ENCODE measurements at places on chromosomes 1 and 21.

DNA sequence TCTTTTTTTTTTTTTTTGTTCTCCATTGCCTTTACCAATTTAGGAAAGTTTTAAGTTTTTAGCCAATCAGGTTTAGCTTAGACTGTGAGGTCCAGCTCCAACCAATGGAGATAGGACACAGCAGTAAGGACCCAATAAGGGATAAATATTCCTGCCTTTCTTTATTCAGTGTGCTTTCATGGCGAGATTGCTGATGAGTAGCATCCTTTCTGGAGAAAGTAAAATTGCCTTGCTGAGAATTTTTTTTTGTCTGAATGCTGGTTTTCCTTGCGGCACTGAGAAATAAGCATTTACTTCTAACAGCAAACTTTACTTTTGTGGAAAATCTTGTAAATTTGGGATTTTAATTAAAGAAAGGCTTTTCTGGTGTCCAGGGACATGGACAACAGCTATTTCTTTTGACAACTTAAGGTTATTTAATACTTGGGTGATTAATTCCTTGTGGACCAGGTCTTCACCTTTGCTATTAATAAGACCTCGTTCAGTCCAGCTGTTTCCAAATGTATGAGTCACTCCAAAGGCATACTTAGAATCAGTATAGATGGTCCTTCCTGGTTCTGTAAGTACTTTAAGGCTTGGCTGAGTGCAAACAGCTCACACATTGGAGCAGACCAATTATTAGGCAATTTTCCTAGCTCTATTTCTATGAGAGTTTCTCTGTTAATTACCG is 54.1 kb downstream of the SERINC2 start:
- DNase-seq: no peak

GRCh38 chr1:223466151-223466550 is 72.9 kb downstream of the CCDC185 start:
- no peak for DNase-seq

- DNase-seq: no peak
Measured at GRCh38 chr1:47843059-47843458, 154.1 kb downstream of the TRABD2B start.

DNA sequence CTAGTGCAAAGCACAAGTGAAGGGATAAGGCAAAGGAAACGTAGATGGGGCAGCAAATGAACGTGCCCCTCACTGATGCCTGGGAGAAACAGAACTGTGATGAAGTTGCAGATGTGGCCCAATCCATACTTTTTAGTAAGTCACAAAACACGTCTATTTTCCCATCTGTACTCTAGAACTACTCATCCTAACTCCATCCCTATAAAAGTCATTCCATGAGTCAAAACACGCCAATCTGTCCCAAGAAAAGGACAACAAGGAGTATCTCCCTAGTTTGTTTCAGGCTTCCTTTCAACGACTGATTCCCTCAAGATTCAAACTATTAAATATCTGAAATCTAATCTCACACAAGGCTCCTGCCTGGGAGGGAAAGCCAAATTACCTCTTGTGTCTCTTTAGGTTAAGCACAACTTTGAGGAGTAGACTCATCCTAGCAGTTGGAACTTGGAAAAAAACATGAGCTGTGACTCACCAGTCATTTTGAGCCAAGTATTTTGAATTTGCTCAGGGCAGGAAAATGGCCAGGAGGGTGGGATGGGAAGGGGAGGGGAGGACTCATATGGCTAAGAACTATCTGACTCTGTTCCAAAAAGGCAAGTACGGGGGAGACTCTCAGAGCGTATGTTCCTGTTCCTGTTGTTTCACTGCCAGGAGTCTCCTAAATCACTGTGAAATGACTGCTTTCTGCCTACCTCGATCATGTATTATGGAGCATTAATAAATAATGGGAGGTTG is 214.5 kb upstream of the CAMK1G start:
- no peak for DNase-seq

DNA sequence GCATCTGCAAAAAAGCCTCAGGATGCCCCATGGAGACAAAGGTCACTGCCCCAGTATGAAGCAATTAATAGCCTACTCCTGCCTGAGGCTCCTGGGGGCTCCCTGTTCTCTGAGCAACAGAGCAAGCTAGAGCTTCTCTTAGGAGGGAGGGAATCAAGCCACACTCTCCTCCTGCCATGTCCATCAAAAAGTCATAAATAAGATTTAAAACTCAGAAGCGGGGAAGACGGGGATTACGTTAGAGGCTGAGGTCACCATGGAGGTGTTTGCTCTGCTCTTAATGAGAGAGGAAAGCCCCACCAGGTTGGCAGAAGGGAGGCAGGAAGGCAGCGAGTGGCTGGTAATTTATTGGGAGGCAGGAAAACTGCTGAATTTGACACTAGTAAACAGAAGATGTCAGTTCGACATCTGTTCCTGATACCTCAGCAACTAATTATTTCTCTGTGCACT is 98.4 kb upstream of the TNR start:
- no peak for DNase-seq

DNA sequence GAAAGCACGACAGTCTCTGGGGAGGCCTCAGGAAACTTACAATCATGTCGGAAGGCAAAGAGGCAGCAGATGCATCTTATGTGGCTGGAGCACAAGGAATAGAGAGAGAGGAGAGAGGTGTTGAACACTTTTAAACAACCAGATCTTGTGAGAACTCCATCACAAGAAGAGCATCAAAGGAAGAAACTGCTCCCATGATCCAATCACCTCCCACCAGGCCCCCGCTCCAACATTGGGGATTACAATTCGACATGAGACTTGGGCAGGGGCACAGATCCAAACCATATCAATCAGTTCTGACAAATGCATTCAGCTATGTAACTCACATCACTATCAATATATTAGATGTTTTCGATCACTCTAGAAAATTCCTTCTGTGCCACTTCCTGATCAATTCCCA is 37.6 kb downstream of the ETS2 start:
- DNase-seq: no peak

DNA sequence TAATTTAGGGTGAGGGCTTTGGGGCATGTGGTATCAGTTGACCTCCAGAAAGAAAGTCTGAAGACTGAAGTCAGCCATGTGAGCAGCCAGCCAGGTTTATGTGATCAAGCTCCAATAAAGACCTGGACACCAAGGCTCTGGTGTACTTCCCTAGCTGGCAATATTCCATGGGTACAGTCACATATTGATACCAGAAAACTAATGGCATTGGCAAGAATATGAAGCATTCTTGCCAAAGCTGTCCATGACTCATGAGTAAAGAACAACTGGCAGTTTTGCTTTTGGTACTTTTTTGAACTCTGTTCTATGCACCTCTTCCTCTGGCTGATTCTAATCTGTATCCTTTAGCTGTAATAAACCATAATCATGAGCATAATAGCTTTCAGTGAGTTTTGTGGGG is 415.3 kb upstream of the CAMK1G start:
- no peak for DNase-seq

GRCh38 chr21:43976661-43977060 is 35.4 kb upstream of the TRAPPC10 start:
- DNase-seq: no peak

GRCh38 chr1:206449565-206449964 is 20.7 kb upstream of the IKBKE start:
- no peak for DNase-seq

DNA sequence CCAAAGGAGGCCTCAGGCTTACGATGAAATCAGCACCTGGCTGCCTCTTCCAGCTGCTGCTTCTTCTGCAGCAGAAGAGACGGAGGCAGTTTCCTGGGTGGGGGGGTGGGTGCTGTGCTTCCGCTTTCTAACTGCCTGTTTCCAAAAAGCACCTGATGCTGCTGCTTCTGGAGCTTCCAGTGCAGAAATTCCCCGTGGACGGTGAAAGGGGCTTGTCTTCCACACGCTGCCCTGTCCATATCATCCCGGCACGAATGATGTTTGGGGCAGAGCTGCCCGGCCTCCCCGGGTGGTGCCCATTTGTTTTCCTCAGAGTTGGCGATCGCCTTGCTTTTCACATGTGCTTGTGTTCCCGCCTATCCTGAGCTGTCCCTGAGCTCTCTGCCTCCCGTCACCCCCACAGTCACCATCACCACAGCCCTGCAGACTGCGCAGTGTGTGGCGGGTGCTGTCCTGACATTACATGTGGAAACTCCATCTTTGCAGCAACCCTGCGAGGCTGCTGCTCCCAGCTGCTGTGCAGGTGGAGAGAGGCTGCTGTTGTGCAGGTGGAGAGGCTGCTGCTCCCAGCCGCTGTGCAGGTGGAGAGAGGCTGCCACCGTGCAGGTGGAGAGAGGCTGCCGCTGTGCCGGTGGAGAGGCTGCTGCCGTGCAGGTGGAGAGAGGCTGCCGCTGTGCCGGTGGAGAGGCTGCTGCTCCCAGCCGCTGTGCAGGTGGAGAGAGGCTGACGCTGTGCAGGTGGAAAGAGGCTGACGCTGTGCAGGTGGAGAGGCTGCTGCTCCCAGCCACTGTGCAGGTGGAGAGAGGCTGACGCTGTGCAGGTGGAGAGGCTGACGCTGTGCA is 1.8 kb downstream of the TTLL10 start:
- DNase-seq: no peak

DNA sequence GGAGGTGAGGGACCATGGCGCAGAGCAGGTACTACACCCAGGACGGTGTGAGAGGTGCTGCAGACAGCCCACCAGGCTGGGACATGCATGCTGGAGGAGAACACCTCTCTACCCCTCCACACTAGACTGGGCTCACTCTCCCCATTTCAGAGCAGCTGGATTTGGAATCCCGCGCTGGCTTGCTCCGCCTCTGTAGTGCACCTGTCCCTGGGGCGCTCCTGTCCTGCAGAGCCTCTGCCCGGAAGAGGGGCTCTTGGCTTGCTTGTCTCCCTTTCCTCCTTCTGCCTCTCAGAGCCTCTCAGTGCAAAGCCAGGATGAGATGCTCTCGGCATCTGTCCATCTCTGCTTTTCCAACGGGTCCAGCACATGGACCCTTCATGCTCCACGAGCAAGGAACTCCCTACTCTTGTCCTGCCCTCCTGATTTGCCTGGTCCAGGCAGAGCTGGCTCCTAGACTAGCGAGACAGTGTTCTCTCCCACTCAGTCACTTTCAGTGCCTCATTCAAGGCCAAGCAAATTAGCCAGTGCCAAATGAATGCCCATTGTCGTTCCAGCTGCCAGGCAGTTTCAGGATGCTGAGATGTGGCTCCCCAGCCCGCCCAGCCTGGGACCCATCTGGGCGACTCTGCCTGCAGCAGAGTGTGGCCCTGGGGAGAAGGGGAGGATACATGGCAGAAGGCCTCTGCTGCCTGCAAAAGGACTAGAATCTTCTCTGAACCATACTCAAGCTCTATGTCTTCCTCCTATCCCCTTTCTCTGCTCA is 33.7 kb downstream of the CDCA8 start:
- no peak for DNase-seq

DNA sequence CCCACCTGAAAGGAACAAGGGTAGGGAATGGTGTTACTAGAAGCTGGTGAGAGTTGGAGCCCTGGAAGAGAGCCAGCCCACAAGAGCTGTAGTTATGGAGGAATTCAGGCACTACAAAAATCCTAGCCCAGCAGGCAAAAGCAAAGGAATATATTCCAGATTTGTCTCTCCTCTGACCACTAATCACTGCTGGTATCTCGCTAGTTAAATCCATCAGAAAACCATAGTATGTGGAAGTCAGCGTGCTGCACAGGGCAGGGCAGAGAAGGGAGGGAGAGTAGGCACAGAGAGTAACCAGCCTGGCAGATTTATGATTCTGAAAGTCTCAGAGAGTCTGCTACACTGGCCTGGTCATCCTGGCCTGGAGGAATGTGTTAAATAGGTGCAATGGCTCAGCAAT is 88.6 kb downstream of the SELENOF start:
- DNase-seq: no peak

DNA sequence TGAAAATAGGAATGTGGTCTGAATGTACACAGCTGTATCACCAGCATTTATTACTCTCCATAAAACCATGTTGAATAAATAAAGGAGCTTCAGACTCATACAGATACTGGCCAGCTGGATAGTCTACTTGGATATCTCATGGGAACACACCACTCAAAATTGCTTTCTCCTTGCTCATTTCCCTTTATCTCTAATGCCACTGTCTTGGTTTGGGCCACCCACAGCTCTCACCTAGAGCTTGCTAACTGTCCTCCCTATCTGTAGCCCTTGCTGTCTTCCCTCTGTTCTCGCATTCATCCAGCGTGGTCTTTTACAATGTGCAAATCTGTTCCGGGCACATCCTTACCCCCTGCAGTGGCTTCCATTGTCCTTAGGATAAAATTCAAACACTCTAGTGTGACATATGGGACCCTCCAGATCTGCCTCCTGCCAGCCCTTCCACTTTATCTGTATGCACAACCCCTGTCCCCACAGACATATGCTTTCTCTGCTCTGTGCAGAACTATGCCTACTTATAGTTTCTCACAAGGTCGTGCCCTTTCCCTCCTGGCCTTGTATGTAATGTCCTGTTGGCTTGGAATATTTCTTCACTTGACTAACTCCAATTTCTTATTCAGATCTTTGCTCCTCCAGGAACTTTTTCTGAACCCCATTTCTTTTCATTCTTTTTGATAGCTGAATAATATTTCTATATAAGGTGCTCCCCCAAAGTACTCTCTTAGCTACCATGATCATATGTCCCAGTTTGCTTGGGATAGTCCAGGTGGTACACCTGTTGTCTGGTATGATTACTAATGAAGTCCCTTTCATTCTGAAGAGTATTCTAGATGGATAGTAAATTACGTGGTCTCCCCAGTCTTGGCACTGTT is 2.9 kb downstream of the FLVCR1 start:
- no peak for DNase-seq

DNA sequence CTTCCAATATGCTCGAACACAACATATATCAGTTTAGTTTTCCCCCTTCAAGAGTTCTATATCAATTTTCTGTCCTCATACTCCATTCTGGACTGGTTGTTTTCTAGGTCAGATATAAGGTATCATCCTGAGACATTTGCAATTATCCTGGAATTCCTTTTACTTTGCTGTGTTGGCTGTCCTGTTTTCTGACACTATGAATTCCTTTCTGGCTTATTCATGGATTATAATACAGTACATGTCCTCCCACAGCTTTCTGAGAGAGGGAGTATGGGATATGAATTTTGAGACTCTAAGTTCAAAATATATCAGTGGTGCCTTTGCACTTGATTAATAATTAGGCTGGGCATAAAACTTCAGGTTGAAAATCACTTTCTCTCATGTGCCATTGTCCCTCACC is 11.9 kb downstream of the PHTF1 start:
- DNase-seq: no peak

DNA sequence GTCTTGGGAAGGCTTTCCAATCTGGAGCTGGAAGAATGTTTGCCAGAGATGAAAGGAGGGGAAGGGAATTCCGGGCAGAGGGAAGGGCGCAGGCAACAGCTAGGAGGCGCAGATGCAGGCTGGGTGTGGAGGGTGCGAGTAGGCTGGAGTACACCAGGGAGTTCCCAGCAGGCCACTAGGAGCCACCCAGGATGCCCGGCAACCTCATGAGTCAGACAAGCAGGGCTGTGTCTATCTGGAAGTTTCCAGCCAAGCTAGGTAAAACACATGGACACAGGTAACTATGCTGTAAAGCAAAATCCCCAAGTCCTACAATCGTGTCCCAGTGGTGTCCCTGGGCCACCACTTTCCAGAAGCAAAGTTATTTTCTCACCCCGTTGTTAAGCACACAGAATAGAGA is 990 bp upstream of the NBL1 start:
- DNase-seq: no peak

- no peak for DNase-seq
Measured at GRCh38 chr1:98157524-98158313, 236.9 kb upstream of the DPYD start.

Data from stimulated activated CD8-positive, alpha-beta memory T cell treated with anti-CD3 and anti-CD28 coated beads, Interleukin-15, amount 100 ng/mL, for 4 hours (primary cell).